H7 (cell line): ENCODE measurements at places on chromosomes 16 and 17. TPM values are rescaled to one million over a fixed set of nuclear protein-coding genes. Genes with fewer than 3 reads are reported as not detected.

DNA sequence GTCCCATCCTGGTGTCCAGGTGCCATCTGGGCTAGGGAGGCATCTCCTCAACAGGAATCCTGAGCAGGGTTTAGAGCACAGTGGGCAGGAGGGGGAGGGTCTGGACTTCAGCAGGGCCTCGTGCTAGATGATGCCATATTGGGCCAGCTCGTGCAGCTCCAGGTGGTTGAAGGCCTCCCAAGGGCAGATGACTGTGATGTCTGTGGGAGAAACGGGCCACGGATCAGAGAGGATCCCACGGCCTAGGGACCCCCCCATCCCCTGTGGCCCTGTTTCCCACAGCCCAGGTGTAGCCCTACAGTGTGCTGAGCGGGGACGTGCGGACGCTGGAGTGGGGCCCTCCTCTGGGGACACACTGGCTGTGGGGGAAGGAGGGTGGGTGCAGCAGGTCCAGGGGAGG, 5.4 kb downstream of the PDE6G start:
- no peak for DNase-seq

- DNase-seq: no peak
Measured at GRCh38 chr16:5793556-5793955, 696.0 kb upstream of the EEF2KMT start.

DNA sequence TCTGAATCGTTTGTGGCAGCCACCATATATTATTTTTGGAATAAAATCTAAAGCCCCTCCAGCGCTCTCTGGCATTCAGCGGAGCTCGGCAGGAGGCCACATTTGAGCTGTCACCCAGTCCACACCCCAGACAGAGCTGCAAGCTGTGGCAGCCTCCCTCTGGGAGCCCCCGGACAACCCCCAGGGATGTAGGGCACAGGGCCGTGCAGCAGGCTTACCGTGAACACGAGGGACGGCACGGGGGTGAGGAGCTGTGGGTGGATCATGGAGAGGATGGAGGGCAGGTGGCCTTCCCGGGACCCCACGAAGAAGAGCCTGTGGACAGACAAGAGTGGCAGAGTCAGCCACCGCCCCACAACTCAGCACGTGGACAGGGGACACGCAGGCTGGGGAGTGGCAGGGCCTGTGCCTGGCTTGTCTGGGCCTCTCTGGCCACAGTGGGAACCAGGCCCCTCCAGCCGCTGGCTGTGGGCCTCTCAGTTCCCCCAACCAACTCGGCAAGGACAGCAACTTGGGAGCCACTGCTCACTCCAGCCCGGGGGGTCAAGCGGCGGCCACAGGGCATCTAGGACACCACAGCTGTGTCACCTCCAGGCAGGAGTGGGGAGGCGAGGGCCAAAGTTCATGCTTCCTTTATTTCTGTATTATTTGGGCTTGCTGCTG, 31.5 kb downstream of the SLC7A5 start:
- DNase-seq: no peak

DNA sequence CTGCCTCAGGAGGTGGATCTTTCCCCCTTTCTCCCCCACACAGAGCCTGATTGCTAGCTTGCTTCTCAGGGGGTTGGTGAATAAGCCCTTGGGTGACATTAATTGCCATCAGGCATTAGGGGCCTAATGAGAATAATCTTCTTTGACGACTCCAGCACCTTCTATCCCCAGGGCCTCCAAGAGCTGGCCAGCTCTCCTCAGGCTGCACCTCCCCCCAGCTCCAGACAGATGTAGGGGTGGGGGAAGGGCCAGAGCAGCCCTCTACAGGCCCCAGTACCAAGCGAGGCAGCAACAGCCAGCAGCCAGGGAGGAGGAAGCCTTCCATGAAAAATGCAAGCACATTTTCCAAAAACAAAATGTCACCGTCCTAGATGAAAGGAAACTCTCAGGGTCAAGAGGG, 1.4 kb upstream of the TMEM132E start:
- peak; percentile 76 for DNase-seq

GRCh38 chr17:17636272-17636885, 44.9 kb upstream of the PEMT start:
- no peak for DNase-seq

GRCh38 chr17:62064791-62065563, at the start of gene MED13:
TSS of gene MED13 (minus strand) at chr17:62065278. CDS start at chr17:62065205, 73 bp downstream.
- peak; percentile 86 for DNase-seq

- peak; percentile 32 for DNase-seq
Measured at GRCh38 chr17:76088868-76089576, 10.0 kb downstream of the ZACN start.

GRCh38 chr16:84062734-84063640, 20.4 kb upstream of the SLC38A8 start:
- DNase-seq: peak; percentile 96

Gene OTOP2
- not detected in 2 replicates for total RNA-seq

Gene FOXJ1
- 2.0 and 3.3 TPM in 2 replicates for total RNA-seq

Gene CMTM1
- total RNA-seq: 1.4 and 2.1 TPM in 2 replicates
